Stromal cell of bone marrow (primary cell): ENCODE measurements at places on chromosomes 7 and 10.

- no peak for DNase-seq
Measured at GRCh38 chr7:25194036-25194435, 34.2 kb downstream of the NPVF start.

- no peak for DNase-seq
Measured at GRCh38 chr10:58587676-58588075, 75.0 kb downstream of the BICC1 start.

DNA sequence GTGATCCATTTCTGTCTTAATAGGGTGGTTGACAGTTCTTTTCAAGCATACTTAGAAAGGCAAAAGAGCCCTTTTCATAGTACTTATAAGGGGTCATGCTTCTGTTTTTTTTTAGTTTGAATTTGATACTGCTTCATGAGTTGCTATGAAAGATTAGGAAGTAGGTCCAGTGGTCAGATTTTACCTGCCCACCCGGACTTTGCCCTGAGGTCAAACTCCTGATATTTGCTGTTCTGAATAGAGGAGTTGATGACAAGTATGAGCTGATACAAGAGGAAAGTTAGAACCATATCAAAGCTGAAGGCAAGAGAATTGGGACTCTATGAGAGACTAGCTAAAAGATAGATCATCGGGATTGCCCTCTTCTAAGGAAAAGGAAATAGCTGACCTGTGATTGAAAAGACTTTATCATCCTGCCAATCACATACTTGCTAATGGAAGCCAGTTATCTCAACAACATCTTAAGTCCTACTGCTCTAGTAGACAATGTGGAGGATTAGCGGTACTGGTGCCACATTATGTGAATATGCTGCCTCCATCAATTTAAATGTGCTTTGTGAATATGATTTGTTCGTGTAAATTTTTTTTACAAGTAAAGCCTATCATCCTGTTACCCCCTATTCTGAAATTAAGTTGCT is 37.5 kb upstream of the CYP26C1 start:
- DNase-seq: no peak

- no peak for DNase-seq
Measured at GRCh38 chr7:20411372-20411771, 80.7 kb downstream of the ITGB8 start.

DNA sequence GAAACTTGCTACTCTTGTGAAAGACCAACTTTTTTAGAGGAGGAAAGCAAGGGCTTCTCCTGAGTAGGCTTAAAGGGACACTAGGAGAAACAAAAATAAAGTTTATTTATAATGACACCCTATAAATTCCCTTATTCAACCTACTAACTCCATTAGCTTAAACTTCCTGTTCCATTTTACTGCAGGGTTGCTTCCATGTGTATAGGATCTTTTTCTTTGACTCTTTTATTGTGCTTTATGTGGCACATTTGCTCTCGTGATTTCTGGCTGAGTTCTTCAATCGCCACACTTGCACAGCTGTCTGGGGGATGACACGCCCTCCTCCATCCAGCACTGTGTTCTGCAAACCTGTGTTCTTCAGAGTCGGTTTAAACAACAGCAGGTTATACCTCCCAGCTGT is 225.7 kb upstream of the NPVF start:
- DNase-seq: no peak

GRCh38 chr7:92808006-92808405 is 28.4 kb downstream of the CDK6 start:
- DNase-seq: peak; percentile 20

GRCh38 chr10:99770408-99771045 is 11.9 kb upstream of the ABCC2 start:
- DNase-seq: no peak

DNA sequence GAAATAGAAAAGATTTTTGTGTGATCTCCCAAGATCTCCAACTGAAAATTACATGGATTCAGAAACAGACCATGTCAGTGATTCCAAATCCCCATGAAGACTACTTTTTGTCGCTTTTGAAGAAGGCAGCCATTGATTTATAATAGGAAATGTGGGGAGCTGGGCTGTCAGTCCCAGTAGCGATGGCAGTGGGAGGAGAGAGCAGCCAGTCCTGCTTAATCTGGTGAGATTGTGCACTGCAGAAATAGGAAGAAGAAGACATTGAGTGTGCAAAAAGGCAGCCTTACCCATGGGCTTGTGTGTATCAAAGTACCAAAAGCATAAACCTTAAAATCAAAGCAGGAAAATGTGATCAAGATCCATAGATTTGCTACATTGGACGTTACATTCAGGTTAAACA is 4.8 kb downstream of the ADRB1 start:
- no peak for DNase-seq

GRCh38 chr10:52108236-52108635 is 205.8 kb upstream of the DKK1 start:
- DNase-seq: no peak
